D721Med (cell line): ENCODE measurements at places on chromosomes 1 and 21.

- DNase-seq, result no peak
Measured at GRCh38 chr1:238488401-238488800, 597.7 kb upstream of the ZP4 start.

DNA sequence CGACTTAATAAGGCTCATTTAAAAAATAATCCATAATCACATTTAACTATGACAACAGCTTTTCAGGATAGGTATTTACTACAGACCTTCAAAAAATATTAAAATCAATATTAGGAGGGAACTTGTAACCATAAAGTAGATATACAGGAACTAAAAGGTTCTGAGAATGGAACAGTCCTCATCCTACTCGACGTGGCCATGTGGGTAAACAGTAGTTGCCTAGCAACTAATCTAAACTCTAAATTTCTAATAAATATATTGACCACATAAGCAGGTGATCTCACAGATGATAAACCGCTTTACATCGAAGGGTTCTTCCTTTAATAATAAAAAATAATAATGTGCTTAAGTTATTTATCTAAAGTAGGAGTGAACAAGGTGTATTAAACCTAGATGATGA is 7.9 kb downstream of the AKT3 start:
- no peak for DNase-seq

- DNase-seq, result no peak
Measured at GRCh38 chr1:231684356-231685244, 58.0 kb downstream of the DISC1 start.

DNA sequence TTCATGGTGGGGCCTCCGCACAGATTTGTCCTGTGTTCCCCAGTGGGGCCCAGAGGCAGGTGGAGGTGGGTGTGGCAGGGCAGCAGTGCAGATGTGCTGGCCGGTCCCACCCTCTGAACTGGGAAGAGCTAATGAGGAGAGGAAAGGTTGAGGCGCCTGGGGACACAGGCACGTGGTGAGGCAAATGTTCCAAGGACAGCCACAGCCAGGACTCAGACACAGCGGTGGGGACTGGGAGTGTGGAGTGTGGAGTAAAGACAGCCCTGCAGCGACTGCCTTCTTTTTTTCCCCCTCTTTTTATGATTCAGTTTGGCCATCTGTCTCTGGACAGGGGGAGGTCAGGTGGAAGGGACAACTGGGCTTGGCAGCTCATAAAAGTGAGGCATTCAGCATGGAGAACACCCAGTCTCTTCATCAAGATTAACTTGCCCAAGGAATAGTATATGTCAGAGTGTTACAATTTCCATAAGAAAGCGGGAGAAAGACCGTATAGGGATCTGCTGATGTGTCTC is 104.2 kb upstream of the GCLM start:
- no peak for DNase-seq

DNA sequence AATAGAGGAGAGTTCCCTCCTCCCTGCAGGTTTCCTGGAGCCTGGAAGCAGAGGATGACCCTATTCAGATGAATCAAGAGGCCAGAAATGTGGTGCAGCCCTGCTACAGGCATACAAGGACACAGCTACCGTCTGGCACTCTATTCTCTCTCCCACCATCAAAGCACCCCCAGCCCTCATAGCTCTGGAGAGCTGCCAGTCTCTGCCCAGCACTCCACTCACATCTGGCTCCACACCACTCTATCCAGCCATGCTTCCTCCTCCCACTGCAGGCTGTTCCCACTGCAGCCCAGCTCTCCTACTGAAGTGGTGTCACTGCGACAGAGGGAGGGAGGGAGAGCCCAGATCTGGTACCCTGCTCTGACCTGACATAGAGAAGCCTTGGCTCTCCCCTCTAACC is 18.4 kb downstream of the SYT2 start:
- no peak for DNase-seq

DNA sequence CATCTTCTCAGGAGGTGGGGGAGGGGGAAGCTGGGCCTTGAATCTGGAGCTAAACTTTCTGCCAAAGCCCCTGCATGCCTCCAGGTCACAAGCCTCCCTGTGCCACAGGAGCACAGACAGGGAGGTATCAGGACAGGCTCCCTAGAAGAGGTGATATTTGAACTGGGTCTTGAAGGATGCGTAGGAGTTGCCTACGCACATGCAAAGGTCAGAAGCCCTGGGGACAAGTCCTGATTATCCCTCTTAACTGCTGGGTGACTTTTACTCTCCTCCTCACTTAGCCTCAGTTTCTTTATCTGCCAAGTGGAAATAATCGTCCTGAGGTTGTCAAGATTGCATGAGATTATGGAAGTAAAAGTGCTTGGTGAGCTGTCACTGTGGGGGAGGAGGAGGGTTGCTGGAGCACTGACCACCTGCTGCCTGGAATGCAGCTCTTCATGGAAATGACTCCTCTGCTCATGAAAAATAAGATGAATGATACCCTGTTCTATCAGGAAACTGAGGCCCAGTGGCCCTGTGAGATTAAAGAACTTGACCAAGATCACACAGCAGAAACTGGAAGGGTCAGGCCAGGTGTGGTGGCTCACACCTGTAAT is 50.6 kb upstream of the LAPTM5 start:
- no peak for DNase-seq

- no peak for DNase-seq
Measured at GRCh38 chr1:18565321-18565720, 65.3 kb upstream of the PAX7 start.

DNA sequence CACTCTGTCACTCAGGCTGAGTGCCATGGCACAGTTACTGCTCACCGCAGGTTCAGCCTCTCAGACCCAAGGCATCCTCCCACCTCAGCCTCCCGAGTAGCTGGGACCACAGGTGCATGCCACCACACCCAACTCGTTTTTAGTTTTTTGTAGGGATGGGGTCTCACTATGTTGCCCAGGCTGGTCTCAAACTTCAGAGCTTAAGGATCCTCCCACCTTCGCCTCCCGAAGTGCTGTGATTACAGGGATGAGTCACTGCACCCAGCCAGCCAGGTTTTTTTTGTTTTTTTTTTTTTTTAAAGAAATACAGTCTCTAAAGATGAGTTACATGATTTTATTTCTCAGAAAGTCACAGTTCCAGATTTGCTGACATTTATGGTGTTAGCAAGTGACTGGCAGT is 29.0 kb downstream of the BACE2 start:
- DNase-seq, result no peak
